ENCODE measurements at places on chromosomes 2 and 18.

GRCh38 chr2:101277111-101277510 lies 24.4 kb downstream of the CNOT11 start:
- no peak for DNase-seq

DNA sequence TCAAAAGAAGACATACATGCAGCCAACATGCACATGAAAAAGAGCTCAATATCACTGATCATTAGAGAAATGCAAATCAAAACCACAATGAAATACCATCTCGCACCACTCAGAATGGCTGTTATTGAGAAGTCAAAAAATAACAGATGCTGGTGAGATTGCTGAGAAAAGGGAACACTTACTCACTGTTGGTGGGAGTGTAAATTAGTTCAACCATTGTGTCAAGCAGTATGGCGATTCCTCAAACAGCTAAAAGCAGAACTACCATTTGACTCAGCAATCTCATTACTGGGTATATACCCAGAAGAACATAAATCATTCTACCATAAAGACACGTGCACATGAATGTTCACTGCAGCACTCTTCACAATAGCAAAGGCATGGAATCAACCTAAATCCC lies 95.5 kb upstream of the XIRP2 start:
- no peak for DNase-seq

- DNase-seq: no peak
These were observed 30.9 kb upstream of the COL5A2 start for GRCh38 chr2:189210250-189211087.

DNA sequence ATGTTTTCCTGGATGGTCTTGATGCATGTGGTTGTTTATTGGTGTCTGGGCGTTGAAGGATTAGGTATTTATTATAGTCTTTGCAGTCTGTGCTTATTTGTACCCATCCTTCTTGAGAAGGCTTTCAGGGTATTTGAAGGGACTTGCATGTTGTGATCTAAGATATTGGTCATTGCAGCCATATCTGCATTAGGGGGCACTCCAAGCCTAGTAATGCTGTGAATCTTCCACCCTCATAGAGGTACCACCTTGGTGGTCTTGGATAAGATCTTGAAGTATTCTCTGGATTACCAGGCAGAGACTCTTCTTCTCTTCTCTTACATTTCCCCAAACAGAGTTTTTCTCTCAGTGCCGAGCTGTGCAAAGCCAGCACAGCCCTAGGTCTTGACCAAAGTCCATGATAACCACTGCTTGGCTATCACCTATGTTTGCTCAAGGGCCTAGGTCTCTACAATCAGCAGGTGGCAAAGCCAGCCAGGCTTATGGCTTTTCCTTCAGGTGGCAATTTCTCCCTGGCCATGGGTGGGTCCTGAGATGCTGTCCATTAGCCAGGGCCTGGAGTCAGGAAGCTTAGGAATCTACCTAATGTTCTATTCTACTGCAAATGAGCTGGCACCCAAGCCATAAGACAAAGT lies 15.4 kb upstream of the PPP1R1C start:
- no peak for DNase-seq

DNA sequence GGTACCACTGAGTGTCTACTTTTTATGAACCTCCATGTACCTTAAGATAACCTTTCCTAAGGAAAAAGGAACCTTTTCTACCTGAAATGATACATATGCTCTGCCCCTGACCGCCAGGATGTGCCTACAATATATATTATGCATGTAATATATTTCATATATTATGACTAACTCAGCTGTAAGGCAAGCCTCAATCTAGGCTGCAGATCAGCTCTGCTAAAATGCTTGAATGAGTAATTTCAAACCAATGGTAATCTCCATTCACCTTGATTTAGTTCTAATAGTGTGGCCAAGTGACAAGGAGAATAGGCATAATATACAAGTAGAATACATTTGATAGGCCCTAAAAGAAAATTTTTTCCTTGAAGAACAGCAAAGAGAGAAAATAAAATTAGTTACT lies 101.8 kb downstream of the DPP4 start:
- no peak for DNase-seq

DNA sequence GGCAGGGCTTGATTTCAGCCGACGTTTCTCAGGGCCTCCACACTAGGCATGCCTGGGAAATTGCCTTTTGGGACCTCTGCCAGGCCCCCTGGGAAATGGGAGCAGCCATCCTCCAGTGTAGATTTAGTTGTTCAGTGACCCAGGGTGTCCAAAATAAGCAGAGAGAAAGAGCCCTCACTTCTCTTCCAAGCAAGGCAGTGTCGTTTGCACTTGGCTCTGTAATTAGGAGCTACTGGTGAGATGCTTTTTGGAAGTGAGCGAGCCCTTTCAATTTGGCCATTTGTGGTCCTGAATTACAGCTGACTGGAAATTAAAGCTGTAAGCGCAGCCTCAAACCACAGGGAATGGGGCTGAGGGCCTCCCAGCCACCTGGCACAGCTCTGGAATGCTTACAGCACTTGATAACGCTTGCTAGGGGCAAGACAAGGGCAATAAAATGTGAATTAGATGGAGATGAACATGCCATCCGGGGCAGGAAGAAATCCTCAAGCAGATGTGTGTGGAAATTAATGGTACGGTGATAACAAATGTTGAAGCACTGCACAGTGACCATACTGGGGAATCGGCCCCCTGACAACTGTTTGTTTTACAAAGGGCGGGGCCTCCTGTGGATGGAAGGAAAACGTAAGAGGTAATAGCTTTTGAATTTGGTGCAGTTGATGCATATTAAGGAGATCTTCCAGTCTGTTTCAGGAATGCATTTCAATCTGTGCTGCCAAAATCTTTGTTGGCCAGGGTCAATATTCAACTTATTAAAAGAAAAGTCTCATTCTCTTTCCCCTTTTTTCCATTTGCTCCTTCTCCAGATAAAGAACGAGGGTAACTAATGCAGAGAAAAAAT lies 173.1 kb downstream of the UXS1 start:
- DNase-seq: no peak

DNA sequence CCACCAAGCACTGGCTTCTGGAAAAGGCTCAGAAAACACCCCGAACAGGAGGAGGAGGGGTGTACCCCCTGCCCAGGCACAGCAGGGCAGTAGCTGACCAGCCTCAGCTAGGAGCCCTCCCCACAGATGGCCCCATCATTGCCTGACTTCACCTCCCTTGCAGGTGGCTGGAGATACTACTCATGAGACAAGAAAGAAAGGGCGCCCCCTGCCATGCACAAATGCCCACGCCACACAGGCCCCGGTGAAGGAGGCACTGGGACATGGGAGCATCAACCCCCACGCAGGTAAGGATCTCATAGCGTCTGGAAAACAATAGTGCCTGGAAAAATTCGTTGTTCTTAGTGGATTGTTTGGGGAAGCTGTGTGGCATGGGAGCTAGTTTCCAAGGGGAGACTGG lies 240.6 kb downstream of the TFCP2L1 start:
- DNase-seq: no peak

GRCh38 chr2:219272356-219272755 lies 6.8 kb upstream of the DNAJB2 start:
- DNase-seq: no peak

DNA sequence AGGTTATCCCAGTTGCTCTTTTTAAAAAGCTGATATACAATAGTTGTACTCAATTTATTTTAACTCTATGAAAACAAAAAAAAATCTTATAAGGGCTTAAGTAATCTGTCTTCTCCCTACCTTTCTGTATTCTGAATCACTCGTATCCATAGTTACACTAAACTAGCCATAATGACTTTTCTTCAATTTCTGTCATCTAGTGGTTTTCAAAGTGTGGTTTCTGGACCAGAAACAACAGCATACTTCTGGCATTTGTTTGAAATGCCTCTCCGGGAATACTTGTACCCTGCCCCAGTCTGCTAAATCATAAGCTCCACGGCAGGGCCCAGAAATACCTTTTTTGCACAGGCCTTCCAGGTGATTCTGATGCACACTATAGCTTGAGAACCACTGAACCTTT lies 253.6 kb downstream of the LRRTM4 start:
- no peak for DNase-seq

DNA sequence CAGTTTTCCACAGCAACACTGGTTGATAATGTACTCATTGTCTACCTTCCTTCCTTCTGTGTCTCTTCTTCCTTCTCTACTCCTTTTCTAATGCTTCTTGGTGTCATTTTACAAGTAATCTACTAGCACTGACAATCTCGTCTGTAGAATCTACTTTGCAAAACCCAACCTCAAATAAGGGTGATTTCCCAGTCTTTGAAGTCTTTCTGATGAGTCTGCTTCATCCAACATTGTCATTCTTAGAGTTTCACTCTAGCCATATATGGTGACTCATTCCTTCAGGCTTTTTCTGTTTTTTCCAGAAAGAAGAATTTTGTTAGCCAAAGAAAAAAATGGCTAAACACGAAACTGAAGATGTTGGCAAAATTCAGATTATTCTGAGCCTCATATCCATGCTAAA lies 288.7 kb downstream of the MBD2 start:
- no peak for DNase-seq

- no peak for DNase-seq
These were observed 81.5 kb downstream of the PIGN start for GRCh38 chr18:62105376-62105775.
